ENCODE measurements at places on chromosomes 12 and 14.

- peak; percentile 35 for DNase-seq
Observed at GRCh38 chr12:104718304-104718929, 239.7 kb downstream of the SLC41A2 start.

DNA sequence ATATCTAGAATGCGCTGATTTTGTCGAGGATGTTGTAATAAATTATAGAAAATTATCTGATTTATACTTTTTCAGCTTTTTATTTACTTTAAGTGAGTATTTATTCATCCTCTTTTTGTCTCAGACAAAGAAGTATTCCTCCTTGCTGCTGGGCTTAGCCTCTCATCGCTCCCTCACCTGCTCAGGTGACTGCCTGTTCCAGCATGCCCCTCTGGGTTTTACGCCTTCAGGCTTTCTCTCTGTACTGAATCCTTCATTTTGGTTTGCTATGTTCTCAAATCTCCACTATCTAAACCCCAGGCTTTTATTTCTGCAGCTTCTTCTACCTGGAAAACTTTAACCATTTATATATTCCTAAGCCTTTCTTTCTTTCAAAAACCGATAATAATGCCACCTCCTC is 1650.9 kb upstream of the SEL1L start:
- no peak for DNase-seq

GRCh38 chr12:57190037-57190436 is 26.6 kb upstream of the NXPH4 start:
- peak; percentile 25 for DNase-seq

GRCh38 chr14:25406818-25407217 is 356.9 kb upstream of the STXBP6 start:
- peak; percentile 24 for DNase-seq

All from pons (tissue), 1 donor.